Stimulated activated CD4-positive, alpha-beta T cell treated with anti-CD3 and anti-CD28 coated beads, Interleukin-2, amount 100 ng/mL, for 48 hours (primary cell): ENCODE measurements at places on chromosomes 5 and 9.

DNA sequence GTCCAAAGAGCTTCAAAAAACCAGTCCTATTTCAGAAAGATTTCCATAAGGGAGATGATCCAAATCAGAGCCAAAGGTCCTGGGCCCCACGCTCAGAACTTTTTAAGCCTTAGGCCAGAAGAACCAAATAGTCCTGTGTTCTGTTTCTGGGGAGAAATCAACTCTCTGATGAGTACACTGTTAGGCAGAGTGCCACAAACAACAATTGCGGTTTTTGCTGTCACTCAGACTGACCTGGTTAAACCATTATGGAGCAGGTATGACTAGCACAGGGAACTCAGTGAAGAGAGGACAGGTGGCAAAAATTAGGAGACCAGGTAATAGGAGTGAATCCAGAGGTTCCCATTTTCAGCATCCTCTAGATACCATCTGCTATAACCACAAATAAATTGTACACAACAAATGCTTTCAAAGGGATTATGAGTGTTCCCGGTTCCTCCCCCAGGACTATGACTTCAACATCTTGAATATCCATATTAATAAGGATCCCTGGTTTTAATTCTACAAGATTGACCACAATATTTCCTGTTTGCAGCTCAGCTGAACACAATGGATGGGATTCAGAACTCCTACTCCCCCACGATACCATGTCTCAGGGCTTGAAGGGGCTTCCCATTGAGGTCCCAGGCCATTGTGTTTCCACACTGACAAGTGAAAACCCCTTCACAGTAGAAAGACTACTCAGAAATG is 52.1 kb upstream of the FREM1 start:
- DNase-seq = no peak

- no peak for DNase-seq
Measured at GRCh38 chr9:89841456-89841855, 236.6 kb downstream of the GADD45G start.

DNA sequence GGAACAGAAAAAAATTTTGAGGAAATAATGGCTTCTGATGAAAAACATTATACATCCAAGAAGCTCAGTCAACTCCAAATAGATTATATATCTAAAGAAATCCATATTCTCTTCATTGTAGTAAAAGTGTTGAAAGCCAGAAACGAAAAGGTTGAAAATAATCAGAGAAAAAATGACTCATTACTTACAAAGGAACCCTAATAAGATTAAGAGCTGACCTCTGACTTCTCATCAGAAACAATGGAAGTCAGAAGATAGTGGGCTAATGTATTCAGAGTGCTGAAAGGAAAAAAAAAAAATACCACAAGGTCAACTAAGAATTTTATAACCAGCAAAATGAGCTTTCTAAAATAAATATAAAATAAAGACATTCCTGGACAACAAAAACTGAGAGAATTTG is 60.0 kb downstream of the HSD17B4 start:
- no peak for DNase-seq

DNA sequence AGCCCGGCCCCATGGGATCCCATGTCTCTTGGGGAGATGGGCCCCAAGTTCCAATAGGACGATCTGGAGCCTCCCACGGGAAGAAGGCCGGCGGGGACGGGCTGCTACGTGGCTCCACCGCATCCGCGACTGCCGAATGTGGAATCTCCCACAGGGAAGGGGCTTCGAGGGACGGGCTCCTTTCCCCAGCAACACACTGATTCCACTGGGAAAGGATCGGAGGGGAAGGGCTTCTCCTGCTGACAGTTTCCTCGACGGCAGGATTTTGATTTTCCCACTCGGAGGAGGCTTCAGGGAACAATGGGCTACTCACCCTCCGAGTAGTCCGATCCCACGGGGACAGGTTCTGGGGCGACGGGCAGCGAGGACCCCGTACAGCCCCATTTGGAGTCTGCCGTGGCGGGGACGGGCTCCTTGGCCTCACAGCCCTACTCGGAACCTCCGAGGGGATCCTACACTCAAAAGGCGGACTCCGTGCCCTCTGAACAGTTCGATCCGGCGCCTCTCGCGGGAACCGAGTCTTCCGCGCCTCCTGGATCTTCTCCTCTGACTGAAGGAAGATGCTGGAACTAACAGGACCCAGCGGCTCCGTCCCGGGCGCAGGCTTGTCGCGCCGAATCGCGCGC is 1.3 kb downstream of the PROB1 start:
- DNase-seq = no peak

- no peak for DNase-seq
Measured at GRCh38 chr5:143153332-143154119, 250.0 kb downstream of the NR3C1 start.

GRCh38 chr9:111833941-111834340 is 39.2 kb upstream of the SHOC1 start:
- no peak for DNase-seq

GRCh38 chr9:87118594-87118993 is 171.3 kb upstream of the GAS1 start:
- DNase-seq = no peak

DNA sequence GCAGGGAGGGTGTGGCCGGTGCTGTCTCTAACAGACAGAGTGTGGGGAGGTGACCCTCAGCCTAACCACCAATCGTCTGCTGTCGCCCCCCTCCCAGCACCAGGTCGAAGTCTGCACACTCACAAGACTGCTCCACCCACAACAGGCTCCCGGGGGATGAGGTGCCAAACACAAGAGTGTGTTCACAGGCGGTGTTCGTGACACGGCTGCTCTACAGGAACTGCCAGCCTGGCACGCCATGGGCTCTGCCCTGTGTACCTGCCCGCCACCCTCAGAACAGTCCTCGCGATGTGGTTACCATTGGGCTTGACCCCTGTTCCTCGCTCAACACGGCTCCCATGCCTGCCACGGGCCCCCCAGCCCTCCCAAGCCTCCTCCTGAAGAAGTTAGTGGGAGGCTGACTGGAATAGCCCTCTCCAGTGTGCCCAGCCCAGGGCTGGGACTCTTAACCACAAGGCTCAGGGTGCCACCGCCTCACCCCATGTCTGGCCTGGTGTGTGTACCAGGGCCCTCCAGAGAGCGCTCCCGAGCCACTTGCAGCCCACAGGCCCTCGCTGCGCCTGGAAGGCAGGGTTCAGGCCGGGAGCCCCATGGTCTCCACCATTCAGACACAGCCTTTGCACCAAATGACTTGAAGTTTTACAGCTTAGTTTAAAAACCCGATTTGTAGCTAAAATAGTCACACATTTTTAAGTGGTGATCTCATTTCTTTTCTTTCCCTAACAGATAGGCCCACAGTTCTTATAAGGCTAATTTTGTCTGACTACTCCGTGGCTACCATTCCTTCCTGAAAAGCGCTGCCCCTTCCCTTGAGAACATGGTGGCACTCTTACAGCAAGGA is 102.5 kb downstream of the CAMSAP1 start:
- DNase-seq = no peak

DNA sequence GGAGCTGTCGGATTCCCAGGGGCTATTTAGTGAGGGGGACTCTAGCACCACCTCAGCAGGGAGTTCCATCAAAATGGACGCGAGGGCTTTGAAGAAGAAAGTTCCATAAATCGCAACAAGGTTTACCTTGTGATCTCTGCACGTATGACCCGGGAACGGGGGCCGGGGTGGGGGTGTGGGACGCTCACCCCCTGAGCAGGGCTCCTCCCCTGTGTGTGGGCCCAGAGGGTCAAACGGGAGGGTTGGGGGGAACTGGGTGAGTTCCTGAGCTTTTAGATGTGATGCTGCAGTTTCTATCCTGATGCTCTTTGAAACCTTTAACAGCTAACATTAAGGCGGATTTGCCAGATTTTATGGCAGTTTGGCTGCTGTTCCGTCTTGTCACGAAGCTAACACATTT is 18.9 kb upstream of the LRRC14B start:
- DNase-seq = no peak

GRCh38 chr9:5971740-5972139 is 43.7 kb downstream of the RANBP6 start:
- no peak for DNase-seq

DNA sequence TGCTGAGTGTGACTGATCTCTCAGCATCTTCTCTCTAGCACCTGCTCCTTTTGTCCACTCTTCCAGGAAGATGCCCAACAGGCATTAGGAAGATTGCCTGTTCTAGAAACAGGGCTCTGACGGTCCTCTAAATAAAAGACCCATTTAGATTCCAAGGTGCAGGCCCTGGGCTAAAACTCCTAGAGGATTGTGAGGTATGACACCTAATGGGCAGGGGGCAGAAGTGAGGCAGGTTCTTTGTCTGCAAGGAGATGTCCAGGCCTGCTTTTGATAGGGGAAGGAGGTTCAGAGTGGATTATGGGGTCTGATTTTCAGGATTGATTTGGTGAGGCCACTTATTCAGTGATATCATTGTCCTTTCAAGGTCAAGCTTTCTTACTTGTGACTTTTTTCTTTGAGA is 140.8 kb upstream of the TRPC7 start:
- DNase-seq = no peak

DNA sequence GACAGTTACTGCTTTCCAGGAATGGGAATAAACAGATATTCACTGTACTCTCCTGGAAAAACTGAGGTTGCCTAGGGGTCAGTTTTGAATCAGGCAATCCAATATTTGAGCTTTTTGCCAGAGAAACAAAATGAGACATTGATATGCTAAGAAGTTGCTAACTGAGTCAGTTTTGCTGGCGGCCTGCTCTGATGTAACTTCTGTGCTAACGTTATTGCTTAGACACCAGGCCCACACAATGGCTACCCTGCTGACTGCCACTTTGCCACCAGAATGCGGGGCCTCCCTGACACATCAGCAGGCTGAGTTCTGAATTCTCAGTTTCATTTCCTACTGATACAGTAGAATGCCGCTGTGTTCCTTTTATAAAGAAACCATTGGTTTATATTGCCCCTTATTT is 18.2 kb upstream of the ZNF618 start:
- no peak for DNase-seq

GRCh38 chr5:72191404-72191803 is 84.1 kb downstream of the MAP1B start:
- DNase-seq = no peak

- DNase-seq = no peak
Measured at GRCh38 chr9:4581035-4581760, 80.9 kb upstream of the PLPP6 start.

DNA sequence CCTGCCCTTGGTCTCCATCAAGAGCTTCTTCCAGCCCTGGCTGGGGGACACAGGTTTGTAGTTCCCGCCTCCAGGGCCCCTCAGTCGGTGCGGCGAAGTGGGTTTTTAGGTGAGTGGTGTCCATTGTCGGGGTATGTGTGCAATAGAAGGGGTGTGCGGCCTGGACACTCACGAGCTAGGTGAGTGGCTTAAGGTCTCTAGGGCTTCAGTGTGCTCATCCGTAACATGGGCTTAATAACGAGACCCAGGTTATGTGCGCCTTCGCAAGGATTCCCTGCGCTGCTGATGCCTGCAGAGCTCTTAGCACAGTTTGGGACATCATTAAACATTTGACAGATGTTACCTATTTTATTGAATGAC is 656 bp downstream of the CEP78 start:
- DNase-seq = no peak

DNA sequence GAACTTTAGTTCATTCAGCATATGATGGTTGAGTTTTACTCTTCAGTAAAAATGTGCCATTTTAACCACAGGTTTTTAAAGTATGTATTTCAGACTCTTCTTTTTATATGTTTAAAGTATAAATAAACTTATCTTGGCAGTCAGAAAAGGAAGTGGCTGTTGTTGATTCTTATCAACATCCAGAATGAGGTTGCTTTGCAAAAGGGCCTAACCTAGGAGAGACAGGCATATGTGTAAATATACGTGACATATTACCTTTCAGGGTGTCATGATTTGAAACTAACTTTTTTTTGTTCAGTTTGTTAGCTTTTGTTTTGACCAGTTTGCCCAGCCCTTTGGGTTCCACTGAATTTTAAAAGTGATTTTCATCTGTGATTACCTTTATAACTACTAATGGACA is 7.4 kb downstream of the SMARCA2 start:
- DNase-seq = no peak

DNA sequence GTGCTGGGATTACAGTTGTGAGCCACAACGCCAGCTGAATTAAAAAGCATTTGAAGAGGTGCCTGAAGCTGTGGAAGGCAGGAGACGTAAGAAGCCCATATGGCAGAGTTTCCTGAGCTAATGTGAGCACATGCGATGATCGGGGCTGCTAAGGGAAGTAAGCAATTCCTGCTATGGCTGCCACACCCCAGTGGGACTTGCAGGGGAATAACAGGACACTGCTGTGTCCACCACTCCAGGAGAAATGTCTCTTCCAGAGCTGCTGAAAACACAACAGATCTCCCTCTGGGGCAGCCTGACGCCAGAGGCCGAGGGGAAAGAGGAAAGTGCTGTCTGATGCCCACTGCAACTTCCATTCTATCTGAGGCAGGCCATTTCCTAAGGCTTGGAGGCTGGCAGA is 46.2 kb upstream of the ANKRD55 start:
- no peak for DNase-seq

DNA sequence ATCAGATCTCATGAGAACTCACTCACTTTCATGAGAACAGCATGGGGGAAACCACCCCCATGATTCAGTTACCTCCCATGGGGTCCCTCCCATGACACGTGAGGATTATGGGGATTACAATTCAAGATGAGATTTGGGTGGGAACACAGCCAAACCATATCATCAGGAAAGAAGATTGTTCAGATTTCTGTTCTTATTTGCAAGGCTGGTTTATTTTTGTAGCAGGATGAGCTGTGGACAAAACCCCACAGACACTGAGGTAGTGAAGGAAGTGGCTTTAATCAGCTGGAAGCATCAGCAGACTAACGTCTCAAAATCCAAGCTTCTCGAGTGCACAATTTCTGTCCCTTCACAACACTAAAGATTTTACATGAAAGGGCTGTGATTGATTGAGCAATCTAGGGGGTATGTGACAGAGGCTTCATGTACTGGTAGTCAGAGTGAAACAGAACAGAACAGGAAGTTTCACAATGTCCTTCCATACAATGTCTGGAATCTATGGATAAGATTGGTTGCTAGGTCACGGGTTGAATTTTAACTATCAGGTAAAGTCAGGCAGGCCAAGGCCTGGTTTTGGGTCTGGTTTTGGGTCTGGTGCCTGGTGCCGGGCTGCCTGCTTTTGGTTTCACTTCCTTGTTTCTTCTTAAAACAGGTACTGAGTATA is 91.3 kb upstream of the ZNF366 start:
- DNase-seq = no peak
